ENCODE measurements at places on chromosomes 12 and 14.

DNA sequence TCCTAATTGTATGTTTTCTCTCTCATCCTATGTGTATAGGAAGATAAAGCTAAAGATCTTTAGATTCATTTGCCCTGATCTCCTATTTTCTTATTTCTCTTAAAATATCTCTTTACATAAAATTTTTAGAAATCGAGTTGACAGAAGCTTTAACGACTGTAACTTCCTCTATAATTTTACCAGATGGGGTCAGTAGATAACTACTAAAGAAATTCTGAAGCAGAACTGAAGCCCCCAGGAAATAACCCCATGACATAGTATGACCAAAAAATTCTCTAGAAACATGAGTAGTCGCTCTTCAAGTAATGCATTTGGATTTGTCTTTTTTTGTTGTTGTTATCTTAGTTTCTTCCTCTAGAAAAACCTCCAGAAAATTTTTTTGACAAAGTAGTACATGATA, 288.0 kb downstream of the ERC1 start:
- DNase-seq, result no peak

DNA sequence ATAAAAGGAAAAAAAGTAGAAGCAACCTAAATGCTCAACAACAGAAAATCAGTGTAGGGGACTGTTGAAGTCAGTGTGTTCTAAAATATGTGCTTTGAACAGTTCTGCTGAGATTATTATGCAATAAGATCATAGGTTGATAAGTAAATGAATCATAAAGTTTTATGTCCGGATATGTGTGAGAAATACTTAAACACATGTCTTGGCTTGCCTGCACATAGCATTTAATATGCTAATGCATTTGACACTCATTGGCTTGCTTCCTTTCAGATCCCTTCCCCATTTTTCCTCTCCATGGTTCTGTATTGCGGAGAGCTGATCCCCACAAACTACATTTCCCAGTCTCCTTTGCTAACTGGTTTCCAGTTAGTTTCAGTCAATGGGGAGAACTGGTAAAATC, 573.8 kb upstream of the TBX3 start:
- DNase-seq, result no peak

GRCh38 chr14:67447033-67447381, 35.0 kb upstream of the PLEK2 start:
- DNase-seq, result no peak

- DNase-seq, result no peak
Measured at GRCh38 chr14:54712465-54713200, 145.7 kb downstream of the SAMD4A start.

GRCh38 chr14:87260460-87260859, 732.5 kb downstream of the GALC start:
- DNase-seq, result peak; percentile 9

GRCh38 chr12:102659200-102659911, 179.0 kb upstream of the IGF1 start:
- DNase-seq, result peak; percentile 7

- DNase-seq, result no peak
Measured at GRCh38 chr12:55024575-55024974, 4.8 kb downstream of the NEUROD4 start.

GRCh38 chr14:80024417-80024816, 186.9 kb downstream of the DIO2 start:
- DNase-seq, result no peak

DNA sequence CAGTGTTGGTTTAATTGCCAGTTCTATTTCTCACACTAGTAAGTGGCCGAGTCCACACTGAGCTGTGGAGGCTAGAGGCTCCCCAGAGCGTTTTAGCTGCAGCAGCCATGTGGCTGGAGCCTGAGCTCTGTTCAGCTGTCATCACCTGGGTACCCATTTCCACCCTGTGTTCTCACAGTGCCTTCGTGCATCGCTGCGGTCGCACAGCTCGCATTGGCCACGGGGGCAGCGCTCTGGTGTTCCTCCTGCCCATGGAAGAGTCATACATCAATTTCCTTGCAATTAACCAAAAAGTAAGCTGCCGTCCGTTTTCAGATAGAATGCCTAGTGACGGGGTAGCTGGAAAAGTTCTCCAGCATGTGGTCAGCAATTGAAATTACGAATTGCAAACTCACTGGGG, 15.7 kb downstream of the DDX55 start:
- DNase-seq, result no peak

- DNase-seq, result no peak
Measured at GRCh38 chr14:81450100-81450531, 50.0 kb upstream of the STON2 start.

GRCh38 chr12:88546853-88547252, 33.4 kb downstream of the KITLG start:
- DNase-seq, result no peak

- no peak for DNase-seq
Measured at GRCh38 chr14:69980457-69981425, 101.5 kb downstream of the SMOC1 start.

GRCh38 chr12:78143717-78144116, 313.0 kb downstream of the NAV3 start:
- no peak for DNase-seq

DNA sequence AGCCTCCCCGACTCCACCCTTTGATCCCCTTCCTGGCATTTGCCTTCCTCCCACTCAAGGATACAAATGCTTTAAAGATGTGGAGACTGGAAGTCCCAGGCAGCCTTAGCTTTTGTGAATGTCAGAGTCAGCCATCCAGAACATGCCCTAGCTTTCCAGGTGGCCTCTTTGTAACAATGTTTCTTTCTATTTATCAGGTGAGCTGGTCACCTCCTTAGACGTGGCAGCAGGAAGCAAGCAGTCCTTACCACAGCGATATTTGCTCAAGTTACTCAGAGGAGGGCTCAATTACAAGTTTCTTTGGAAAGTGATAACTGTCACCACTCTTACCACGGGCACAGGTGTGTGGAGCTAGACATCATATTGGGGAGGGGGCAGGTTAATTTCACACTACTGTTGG, 4.9 kb downstream of the GALNT6 start:
- no peak for DNase-seq

DNA sequence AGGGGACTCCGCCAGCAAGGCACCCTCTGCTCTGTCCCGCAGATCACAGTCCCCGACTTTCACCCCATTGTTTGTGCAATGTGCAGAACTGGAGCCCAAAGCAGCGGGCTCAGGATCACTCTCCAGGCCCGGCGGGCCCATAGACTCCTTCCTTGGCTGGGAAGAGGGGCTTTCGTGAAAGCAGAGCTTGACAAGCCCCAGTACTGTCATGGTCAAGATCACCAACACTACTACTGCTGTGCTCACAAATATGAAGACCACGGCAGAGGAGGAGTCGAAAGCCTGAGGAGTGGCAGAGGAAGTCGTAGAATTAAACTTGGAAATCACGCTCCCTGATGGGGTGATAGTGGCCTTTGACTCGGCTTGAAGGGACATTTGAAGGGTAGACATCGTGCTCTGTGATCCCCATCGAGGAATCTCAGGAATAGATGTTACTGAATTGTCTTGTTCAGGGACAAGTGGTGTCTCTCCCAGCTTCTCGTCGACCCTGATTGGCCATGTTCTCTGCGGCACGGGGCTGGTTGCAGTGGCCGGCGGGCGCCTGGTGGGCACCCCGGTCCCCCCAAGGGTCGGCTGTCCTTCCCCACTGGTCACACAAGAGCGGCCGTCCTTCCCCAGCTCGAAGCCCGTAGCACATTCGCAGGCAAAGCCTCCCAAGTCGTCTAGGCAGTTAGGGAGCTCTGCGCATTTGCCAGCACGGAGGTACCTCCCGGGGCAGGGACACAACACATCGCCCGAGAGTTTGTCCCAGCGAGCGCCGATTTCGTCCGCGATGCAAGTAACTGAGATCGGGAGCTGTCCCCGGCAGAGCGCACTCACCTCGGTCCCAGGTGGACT, 1.1 kb downstream of the CLEC14A start:
- no peak for DNase-seq

- DNase-seq, result no peak
Measured at GRCh38 chr12:47767216-47767724, 5.8 kb upstream of the SLC48A1 start.

- no peak for DNase-seq
Measured at GRCh38 chr14:99589031-99589441, 15.0 kb downstream of the CCDC85C start.

GRCh38 chr14:90453401-90453951, 56.6 kb downstream of the CALM1 start:
- no peak for DNase-seq

GRCh38 chr12:81874166-81874565, 115.0 kb upstream of the PPFIA2 start:
- no peak for DNase-seq

GRCh38 chr14:53888535-53889386, 67.9 kb downstream of the BMP4 start:
- no peak for DNase-seq

GRCh38 chr12:113170926-113171325, 14.4 kb downstream of the DDX54 start:
- no peak for DNase-seq

GRCh38 chr14:35515916-35516315, 18.0 kb upstream of the INSM2 start:
- no peak for DNase-seq

DNA sequence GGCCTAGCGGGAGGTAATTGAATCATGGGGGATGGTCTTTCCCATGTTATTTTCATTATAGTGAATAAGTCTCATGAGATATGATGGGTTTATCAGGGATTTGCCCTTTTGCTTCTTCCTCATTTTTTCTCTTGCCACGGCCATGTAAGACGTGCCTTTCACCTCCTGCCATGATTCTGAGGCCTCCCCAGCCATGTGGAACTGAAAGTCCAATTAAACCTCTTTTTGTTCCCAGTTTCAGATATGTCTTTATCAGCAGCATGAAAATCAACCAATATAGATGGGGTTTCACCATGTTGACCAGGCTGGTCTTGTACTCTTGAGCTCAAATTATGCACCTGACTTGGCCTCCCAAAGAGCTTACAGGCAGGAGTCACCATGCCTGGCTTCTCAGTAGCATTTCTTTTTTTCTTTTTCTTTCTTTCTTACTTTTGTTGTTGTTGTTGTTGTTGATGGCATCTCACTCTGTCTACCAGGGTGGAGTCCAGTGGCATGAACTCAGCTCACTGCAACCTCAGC, 33.2 kb downstream of the TSPAN19 start:
- no peak for DNase-seq

GRCh38 chr14:64753999-64754398, 49.8 kb downstream of the PLEKHG3 start:
- no peak for DNase-seq

GRCh38 chr14:32068708-32069107, 8.4 kb upstream of the ARHGAP5 start:
- DNase-seq, result no peak

- no peak for DNase-seq
Measured at GRCh38 chr14:28773176-28773575, 6.6 kb downstream of the FOXG1 start.

DNA sequence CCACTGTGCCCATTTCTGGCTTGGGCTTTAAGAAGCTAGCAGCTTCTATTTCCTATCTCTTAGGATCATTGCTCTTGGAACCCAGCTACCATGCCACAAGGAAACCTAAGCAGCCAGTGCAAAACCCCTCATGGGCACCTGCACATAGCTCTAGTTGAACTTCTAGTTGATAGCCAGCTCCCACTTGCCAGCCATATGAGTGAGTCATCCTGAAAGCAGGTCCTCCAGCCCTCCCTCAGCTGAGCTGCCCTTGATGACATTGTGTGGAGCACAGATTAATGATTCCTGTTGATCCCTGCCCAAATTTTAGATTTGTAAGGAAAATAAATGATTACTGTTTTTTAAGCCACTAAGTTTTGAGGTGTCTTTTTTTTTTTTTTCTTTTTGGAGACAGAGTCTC, 234.2 kb upstream of the FBXO33 start:
- no peak for DNase-seq

- DNase-seq, result no peak
Measured at GRCh38 chr12:118778077-118778476, 203.3 kb upstream of the SRRM4 start.

DNA sequence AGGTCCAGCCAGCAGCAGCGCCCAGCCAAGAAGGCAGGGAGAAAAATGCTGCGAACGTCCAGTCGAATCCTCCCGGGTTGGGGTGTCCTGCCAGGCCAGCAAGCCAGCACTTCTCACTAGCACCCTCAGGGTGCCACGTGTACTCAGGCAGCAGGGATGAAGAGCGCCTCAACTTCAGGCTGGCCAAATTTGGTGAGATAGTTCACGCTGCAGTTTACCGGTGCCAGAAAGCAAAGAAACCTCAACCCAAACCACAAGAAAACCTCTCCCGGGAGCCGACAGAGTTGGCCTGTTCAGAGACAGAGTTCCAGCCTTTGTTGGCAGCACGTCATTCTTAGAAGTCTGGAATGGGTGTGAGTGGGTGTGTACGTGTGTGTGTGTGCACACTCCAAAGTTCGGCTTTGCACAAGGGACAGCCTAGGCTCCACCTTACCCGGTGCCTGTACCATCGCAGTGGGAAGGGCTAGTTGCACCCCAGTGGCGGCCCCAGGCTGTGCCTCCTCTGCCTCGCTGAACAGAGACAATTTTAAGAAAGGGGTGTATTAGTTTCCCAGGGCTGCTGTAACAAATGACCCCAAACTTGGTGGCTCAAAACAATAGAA, 42.1 kb downstream of the ELK3 start:
- DNase-seq, result no peak

DNA sequence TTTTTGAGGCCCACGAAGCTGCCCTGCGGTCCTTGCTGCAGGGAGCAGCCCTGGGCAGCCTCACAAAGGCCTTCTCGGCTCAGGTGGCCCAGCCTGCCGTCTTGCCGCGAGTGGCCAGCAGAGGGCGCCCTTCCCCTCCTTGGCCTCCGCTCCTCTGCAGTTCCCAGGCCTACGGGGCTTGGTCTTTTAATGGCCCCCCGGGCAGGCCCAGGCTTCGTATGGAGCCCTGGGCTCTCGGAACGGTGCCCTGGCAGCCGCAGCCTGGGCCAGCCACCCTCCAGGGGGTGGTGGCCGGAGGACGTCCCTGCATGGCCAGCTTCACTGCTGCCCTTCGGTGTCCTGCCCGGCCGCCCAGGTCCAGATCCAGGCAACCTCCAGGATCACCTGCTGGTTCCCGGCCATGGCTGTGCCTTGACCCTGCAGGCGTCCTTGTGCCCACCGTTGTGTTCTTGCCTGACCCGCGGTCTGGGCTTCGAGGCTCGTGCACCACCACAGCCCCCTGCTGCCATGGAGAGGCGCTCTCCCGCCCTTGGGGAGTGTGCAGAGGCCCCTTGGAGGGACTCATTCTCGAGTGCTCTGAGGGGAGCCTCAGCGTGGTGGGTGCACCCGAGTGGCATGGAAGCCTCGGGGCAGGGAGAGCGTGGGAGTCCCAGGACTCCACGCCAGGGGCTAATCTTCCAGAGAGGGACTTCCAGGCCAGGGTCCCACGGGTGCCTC, 9.4 kb downstream of the ASPG start:
- DNase-seq, result peak; percentile 79

Measured in A673 (cell line).